Nephron progenitor cell (in vitro differentiated cells): ENCODE measurements at places on chromosomes 4 and X.

DNA sequence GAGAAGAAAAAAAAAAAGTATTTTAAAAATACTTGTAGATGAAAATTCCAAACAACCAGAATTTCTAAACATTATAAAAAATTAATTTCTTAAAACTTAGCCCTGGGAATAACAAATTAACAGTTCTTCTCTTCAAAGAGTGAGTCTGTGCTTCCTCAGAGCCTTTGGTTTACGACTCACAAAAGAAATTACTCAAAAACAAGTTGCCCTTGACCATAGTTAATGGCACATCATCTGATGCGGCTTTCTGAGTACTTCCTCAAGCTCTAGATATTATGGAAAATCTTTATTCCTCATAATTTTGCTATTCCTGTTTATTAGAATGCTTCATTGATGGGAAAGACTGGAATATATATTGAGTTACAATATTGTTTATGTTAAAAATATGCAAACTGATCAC is 23.7 kb downstream of the TAPT1 start:
- no peak for DNase-seq
- no peaks in the 10 kb centered on the region for H3K27me3 ChIP-seq
- H3K27ac ChIP-seq, result no peak overlapping the region
- H3K4me3 ChIP-seq, result no peak overlapping the region
- no peaks in the 10 kb centered on the region for H3K36me3 ChIP-seq

DNA sequence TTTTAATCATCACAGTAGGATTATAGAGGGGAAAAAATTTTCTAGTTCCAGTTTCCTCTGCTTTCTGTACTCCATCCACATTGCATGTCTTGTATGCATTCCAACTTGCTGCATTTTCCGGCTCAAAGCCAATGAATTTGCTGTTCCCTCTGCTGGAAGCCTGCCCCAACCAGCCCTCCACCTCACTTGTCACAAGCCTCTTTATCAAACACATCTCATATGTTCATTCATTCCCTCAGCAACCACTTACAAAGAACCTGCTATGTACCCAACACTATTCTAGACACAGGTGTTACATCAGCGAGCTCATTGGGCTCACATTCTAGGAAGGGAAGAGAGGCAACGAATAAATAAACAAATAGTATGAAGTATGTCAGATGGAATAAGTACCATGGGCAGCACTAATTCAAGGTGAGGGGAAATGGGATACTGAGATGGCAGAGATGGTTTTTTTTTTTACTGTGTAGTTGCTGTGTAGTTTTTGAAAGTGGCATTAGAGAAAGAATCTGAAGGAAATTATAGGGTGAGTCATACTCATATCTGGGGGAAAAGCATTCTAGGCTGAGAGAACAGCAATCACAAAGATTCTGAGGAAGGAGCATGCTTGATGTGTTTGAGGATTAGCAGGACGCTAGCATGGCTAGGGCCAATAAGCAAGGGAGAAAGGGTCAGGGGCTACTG is 332.5 kb downstream of the PDGFC start:
- peaks cover 29% of the 10 kb centered on the region for H3K4me1 ChIP-seq
- H3K36me3 ChIP-seq, result no peaks in the 10 kb centered on the region
- no peak overlapping the region for H3K4me3 ChIP-seq

DNA sequence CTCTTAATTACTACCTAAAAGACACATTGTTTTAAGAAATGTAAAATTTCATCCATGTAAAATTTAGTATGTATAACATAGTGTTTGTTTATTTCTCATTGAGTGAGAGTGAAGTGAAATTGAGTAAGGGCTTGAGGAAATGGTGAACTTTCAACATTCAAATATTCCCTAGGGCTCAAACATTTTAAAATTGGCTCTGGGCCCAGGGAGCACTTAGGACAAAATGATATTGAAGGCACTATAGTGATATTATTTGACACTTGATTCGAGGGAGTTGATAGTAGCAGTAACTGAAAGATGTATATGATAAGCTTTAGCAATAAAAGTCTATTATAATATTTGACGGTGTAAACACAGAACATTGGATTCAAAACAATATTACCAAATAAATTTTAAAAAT is 1244.0 kb upstream of the TENM3 start:
- no peak overlapping the region for H3K4me3 ChIP-seq
- no peak for DNase-seq
- H3K36me3 ChIP-seq, result no peaks in the 10 kb centered on the region
- H3K27me3 ChIP-seq, result no peaks in the 10 kb centered on the region
- H3K27ac ChIP-seq, result no peak overlapping the region

DNA sequence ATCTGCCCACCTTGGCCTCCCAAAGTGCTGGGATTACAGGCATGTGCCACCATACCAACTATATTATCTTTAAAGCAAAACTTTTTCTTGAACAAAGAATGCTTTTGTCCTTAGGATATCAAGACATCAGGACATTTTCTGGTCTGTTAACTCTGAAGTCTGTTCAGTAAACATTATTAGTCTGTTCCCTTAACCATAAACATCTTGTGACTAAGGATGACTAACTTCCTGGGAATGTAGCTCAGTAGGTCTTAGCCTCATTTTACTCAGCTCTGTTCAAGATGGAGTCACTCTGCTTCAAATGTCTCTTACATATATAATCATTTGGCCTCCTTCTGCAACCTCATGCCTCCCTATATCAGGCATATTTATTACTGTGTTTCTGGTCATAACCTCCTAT is 122.9 kb downstream of the UBE2NL start:
- H3K4me1 ChIP-seq, result no peaks in the 10 kb centered on the region
- H3K27me3 ChIP-seq, result no peaks in the 10 kb centered on the region
- H3K27ac ChIP-seq, result no peak overlapping the region
- no peaks in the 10 kb centered on the region for H3K36me3 ChIP-seq
- DNase-seq, result no peak

GRCh38 chr4:173509036-173510001 is 20.7 kb downstream of the HAND2 start:
- H3K27ac ChIP-seq, result no peak overlapping the region
- H3K4me1 ChIP-seq, result peaks cover 19% of the 10 kb centered on the region

DNA sequence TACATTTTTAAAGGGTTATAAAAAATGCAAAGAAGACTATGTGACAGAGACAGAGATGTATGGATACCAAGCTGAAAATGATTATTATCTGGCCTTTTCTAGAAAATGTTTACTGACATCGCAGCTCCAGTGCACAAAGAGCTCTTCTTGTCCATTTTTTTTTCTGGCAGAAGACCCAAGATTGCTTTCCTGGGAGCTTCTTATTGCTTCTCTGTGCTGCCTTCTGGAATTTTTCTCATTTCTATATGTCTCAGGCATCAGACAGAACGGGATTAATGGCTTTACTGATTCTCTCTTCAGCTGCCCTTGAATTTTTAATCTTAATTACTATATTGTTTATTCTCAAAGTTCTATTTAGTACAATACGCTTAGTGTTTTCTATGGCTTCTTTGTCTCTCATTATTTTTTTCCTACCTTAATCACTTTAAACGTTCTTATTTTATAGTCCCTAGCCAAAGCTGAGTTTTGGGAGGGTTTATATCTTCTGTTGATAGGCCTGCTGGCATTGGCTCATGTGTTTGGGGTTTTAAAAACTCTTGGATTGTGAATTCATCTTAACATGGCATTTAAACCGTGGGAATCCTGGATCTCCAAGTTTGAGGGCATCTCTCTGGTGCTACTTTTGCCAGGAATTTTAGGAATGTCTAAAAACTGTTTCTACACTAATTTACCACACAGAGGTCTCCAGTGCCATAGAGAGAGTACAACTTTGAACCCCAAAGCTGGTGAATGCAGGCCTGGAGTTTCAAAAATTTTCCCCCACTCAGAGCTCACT is 138.9 kb upstream of the LNX1 start:
- H3K4me3 ChIP-seq, result no peak overlapping the region
- H3K4me1 ChIP-seq, result no peaks in the 10 kb centered on the region
- no peak overlapping the region for H3K27ac ChIP-seq
- no peaks in the 10 kb centered on the region for H3K27me3 ChIP-seq

DNA sequence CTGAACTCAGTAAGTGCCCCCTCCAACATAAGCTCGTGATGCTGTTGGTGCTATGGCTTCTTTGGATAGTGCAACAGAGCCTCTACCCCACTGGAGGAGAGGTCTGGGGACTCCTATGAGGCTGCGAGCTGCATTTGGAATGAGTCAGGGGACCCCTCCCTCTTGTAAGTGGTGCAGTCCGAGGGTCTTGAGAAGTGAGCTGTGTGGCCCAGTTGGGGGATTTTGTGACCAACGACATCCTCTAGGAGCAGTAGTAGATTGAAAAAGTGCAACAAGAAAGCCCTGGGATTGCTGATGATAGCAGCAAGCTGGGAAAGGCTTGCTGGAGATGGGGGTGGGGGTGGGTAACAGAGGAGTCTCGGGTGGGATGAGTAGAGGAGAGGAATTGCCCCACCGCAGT is 3.1 kb downstream of the FRMPD3 start:
- DNase-seq, result no peak
- no peak overlapping the region for H3K4me3 ChIP-seq
- H3K4me1 ChIP-seq, result peaks cover 28% of the 10 kb centered on the region
- H3K36me3 ChIP-seq, result no peaks in the 10 kb centered on the region

- no peak overlapping the region for H3K4me3 ChIP-seq
- peaks cover 11% of the 10 kb centered on the region for H3K4me1 ChIP-seq
- H3K27me3 ChIP-seq, result no peaks in the 10 kb centered on the region
- peak overlapping the region; percentile 95 for H3K27ac ChIP-seq
- DNase-seq, result peak; percentile 5
These were observed 23.5 kb downstream of the RAP1GDS1 start for GRCh38 chr4:98284640-98285046.

DNA sequence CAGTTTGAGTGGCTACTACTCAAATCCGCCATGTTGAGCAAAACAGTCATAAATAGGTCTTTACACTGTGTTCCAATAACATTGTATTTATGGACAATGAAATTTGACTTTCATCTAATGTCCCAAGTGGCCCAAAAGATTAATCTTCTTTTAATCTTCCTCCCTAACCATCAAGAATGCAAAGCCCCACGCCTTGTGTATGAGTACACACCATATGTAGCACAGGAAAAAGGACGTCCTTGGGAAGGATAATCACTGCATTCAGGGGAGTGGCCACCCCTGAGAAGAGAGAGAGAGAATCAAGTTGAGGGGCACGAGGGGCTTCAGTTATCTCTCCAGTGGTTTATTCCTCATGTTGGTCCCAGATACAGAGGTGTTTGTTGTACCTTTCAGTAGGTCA is 33.1 kb downstream of the RBM47 start:
- no peak overlapping the region for H3K4me3 ChIP-seq
- H3K36me3 ChIP-seq, result no peaks in the 10 kb centered on the region
- DNase-seq, result no peak
- H3K4me1 ChIP-seq, result peaks cover 11% of the 10 kb centered on the region
- no peak overlapping the region for H3K27ac ChIP-seq
- H3K27me3 ChIP-seq, result no peaks in the 10 kb centered on the region

GRCh38 chr4:112109360-112110058 is 35.7 kb upstream of the FAM241A start:
- DNase-seq, result no peak
- H3K27ac ChIP-seq, result no peak overlapping the region
- H3K27me3 ChIP-seq, result peaks cover 11% of the 10 kb centered on the region

DNA sequence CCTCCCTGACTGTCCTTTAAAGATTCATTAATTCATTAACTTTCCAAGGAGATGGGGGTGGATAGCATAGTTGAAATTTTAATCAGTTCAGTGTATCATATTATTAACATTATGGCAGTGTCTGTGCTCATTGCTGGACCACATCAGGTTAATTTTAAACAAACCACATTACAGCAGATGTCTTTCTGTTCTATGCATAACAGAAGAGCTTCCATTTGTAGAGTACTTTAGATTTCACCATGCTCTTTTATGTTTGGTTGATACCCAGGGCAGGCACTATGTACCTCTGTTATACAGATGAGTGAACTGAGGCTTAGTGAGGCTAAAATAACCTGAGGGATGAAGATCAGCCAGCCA is 41.1 kb downstream of the AFF2 start:
- peaks cover 25% of the 10 kb centered on the region for H3K4me1 ChIP-seq
- no peaks in the 10 kb centered on the region for H3K36me3 ChIP-seq
- no peak overlapping the region for H3K27ac ChIP-seq
- DNase-seq, result no peak

GRCh38 chrX:7889135-7889534 is 38.1 kb downstream of the PNPLA4 start:
- no peaks in the 10 kb centered on the region for H3K27me3 ChIP-seq
- H3K4me1 ChIP-seq, result no peaks in the 10 kb centered on the region
- H3K27ac ChIP-seq, result no peak overlapping the region
- no peaks in the 10 kb centered on the region for H3K36me3 ChIP-seq
- no peak for DNase-seq
